ENCODE measurements at places on chromosomes 12 and 14. TPM values are rescaled to one million over a fixed set of nuclear protein-coding genes. Genes with fewer than 3 reads are reported as not detected.

GRCh38 chr12:27583057-27583797 lies 59.2 kb downstream of the PPFIBP1 start:
- H3K4me3 ChIP-seq = no peak overlapping the region
- no peak for DNase-seq
- H3K27me3 ChIP-seq = no peaks in the 10 kb centered on the region

GRCh38 chr12:26271889-26272492 lies 76.6 kb downstream of the SSPN start:
- no peak for DNase-seq
- H3K36me3 ChIP-seq = no peaks in the 10 kb centered on the region
- peaks cover 21% of the 10 kb centered on the region for H3K4me1 ChIP-seq
- H3K4me3 ChIP-seq = no peak overlapping the region
- peak overlapping the region; percentile 22 for H3K27ac ChIP-seq
- no peaks in the 10 kb centered on the region for H3K27me3 ChIP-seq

- H3K4me3 ChIP-seq = no peak overlapping the region
- H3K36me3 ChIP-seq = peaks cover 15% of the 10 kb centered on the region
- H3K27ac ChIP-seq = no peak overlapping the region
- no peaks in the 10 kb centered on the region for H3K27me3 ChIP-seq
Observed at GRCh38 chr14:52005625-52006024, 16.3 kb downstream of the RTRAF start.

- peak; percentile 46 for DNase-seq
- H3K27me3 ChIP-seq = no peaks in the 10 kb centered on the region
- H3K27ac ChIP-seq = no peak overlapping the region
Observed at GRCh38 chr14:69360438-69361108, 37.5 kb downstream of the ERH start.

DNA sequence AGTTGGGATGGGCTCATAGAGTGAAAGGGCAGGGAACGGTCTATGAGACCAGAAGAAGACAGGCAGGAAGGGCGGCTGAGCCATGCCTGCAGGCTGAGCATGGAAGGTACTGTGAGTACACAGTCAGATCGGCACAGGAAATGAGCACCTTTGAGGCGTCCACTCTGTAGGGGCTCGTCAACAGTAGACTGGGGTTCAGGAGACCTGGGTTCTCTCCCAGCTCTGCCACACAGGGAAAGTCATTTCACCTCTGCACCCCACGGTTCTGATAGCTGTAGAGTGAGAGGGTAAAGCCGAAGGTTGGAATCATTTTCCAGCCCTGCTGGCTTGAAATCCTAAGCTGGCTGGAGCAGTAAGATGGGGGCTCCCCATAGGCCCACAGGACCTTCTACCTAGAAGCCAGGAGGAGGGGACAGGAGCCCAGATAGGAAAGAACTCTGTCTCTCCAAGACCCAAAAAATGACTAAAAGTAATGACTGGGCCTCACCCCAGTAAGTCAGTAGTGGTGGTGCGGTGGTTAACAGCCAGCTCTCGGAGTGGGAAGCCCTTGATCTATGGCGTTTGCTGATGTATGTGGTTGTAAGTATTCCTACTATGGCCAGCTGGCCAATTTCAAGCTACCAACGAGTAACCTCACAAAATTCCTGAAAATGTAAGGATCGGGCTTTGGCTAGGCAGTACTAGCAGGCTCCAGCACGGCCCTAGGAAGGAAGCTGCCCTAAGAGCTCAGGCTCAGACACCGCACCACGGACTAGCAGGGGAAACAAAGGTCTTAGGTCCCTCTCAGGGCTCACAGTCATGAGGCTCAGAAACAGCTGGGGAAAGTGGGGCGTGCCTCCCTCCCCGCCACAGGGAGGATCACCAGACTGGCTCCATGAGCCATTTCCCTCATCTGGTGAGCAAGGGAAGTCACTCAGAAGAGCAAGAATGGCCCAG lies 10.3 kb upstream of the CD27 start:
- no peak overlapping the region for H3K27ac ChIP-seq
- no peaks in the 10 kb centered on the region for H3K4me1 ChIP-seq
- no peaks in the 10 kb centered on the region for H3K27me3 ChIP-seq
- no peak for DNase-seq

DNA sequence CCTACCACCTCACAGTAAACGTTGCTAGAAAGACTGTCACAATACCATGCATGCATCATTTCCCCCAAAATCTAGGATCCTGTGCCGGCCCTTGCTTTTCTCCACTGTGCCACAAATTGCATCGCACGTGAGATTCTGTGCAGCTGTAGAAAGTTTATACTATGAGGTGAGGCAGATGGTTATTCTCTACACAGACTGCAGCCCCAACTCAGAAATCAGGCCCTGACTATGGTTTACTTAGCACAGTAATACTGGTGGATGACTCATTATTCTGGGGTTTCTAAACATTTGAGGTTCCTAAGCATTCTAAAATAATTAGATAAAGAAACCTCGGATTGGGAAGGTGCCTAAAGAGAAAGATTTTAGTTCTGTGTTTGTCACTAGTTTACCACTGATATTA lies 163.8 kb upstream of the CCDC198 start:
- no peak overlapping the region for H3K4me3 ChIP-seq
- no peaks in the 10 kb centered on the region for H3K27me3 ChIP-seq
- no peak overlapping the region for H3K27ac ChIP-seq

GRCh38 chr12:15702276-15702675 lies 86.9 kb downstream of the EPS8 start:
- peaks cover 3% of the 10 kb centered on the region for H3K4me1 ChIP-seq
- DNase-seq = no peak
- H3K4me3 ChIP-seq = no peak overlapping the region

- peak; percentile 30 for DNase-seq
- H3K4me1 ChIP-seq = peaks cover 11% of the 10 kb centered on the region
- H3K36me3 ChIP-seq = peaks cover 31% of the 10 kb centered on the region
- H3K4me3 ChIP-seq = no peak overlapping the region
- no peak overlapping the region for H3K27ac ChIP-seq
- H3K27me3 ChIP-seq = no peaks in the 10 kb centered on the region
Observed at GRCh38 chr12:110023059-110023980, 24.1 kb downstream of the ANKRD13A start.

GRCh38 chr12:88993651-88994050 lies 358.6 kb downstream of the DUSP6 start:
- no peaks in the 10 kb centered on the region for H3K4me1 ChIP-seq
- H3K4me3 ChIP-seq = no peak overlapping the region
- DNase-seq = peak; percentile 46
- H3K27me3 ChIP-seq = no peaks in the 10 kb centered on the region
- H3K27ac ChIP-seq = no peak overlapping the region

DNA sequence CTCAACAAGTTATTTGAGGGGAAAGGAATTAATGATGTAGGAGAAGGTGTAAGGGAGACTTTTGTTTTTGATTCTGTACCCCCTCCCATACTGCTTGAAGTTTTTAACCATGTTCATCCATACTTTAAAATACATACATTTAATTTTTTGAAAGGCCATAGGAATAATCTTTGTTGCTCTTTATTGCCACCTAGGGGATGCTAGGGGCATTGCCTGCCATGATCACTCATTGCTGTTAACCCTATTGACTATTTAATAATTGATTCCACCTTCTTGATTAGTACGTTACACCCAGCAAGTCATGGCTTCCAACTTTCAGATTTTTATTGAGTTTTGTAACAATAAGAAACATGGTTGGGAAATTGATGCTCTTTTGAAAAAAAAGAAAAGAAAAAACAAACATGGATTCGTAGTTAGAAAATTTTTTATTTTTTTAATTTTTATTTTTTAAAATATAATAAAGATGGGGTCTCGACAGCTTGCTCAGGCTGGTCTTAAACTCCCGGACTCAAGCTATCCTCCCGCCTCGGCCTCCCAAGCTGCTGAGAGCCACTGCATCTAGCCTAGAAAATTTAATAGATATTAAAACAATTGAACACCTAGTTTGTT lies 8.5 kb upstream of the PRKAB1 start:
- H3K27ac ChIP-seq = no peak overlapping the region
- no peaks in the 10 kb centered on the region for H3K4me1 ChIP-seq
- H3K27me3 ChIP-seq = peaks cover 5% of the 10 kb centered on the region
- DNase-seq = peak; percentile 81
- no peak overlapping the region for H3K4me3 ChIP-seq
- no peaks in the 10 kb centered on the region for H3K36me3 ChIP-seq

DNA sequence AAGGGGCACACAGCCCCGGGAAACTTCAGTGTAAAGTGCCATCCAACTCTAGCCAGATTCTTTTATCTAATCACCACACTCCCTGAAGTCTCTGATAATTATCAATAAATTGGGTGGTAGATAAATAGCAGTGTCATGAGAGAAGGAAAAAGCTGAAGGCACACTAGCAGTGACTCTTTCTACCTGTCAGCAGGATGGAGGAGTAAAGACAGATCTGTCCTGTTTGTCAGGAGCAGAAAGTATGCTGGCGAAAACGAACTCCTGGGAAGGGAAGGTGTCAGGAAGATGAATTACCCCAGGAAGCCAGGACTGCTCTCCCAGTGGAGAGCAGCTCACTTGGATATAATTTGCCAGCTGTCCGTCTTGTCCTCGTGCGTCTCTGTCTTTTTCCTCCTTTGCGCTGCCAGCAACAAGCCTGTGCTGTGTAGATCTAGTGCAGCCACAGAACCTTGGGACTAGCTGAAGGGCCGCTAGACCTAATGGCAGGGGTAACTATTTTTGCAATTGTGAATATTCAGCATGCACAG lies 981.9 kb downstream of the DIO2 start:
- no peaks in the 10 kb centered on the region for H3K36me3 ChIP-seq
- H3K27ac ChIP-seq = no peak overlapping the region
- H3K27me3 ChIP-seq = no peaks in the 10 kb centered on the region
- H3K4me3 ChIP-seq = no peak overlapping the region

DNA sequence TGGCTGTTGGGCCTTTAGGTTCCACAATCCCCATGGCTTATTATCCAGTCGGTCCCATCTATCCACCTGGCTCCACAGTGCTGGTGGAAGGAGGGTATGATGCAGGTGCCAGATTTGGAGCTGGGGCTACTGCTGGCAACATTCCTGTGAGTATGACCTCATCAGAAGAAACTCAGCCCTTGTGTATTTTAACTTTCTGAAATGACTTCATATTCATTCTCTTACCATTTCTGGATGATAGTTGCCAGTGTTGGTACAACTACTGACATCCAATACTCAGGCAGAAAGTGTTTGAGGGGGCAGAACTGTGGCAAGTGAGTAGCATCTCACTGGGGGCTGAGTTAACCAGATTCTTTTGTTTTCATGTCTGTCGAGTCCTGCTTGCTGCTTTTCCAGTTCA lies 2.3 kb downstream of the DAZAP2 start:
- H3K4me1 ChIP-seq = peaks cover 10% of the 10 kb centered on the region
- H3K36me3 ChIP-seq = peaks cover 25% of the 10 kb centered on the region
- no peak overlapping the region for H3K4me3 ChIP-seq
- H3K27me3 ChIP-seq = no peaks in the 10 kb centered on the region
- no peak overlapping the region for H3K27ac ChIP-seq
- no peak for DNase-seq

DNA sequence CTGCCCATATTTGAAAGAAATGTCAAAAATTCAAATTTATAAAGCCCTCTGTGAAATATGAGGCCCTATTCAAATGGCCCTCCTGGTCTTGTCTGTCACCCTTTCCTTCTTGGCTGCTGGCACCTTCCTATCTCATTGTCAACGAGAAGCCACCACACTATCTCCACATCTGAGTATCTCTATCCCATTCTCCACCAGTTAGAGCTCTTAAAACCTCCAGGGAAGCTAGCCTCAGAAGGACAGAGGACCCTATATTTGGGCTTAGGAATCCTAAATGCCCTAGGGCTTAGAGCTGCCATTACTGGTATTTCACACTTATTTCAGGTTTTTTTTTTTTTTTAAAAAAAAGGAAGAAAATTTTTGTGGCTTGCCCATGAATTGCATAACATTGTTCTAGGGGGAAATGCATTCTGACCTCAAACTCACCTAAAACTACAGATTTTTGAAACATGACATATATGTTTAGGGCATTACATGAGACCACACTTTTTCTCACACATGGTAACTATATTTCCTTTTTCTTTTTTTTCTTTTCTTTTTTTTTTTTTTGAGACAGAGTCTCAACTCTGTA lies 25.0 kb downstream of the SLC25A21 start:
- no peaks in the 10 kb centered on the region for H3K36me3 ChIP-seq
- H3K27ac ChIP-seq = no peak overlapping the region
- no peak overlapping the region for H3K4me3 ChIP-seq
- H3K27me3 ChIP-seq = no peaks in the 10 kb centered on the region

LYZ gene
- 9.1 TPM for total RNA-seq

CALCOCO1 gene
- total RNA-seq = 55.5 TPM

ZDHHC22 gene
- total RNA-seq = 5.6 TPM

ESR2 gene
- 0.77 TPM for total RNA-seq

TROAP gene
- total RNA-seq = 5.1 TPM

Measured in spinal cord (tissue), 10 donors.